GM23248 (cell line): ENCODE measurements at places on chromosomes 12 and 14. TPM values are rescaled to one million over a fixed set of nuclear protein-coding genes. Genes with fewer than 3 reads are reported as not detected.
A peak's percentile ranks its signal among the peaks of the same experiment; 100 is the strongest.

The DBX2 gene
- polyA plus RNA-seq: not detected in 2 replicates

DNA sequence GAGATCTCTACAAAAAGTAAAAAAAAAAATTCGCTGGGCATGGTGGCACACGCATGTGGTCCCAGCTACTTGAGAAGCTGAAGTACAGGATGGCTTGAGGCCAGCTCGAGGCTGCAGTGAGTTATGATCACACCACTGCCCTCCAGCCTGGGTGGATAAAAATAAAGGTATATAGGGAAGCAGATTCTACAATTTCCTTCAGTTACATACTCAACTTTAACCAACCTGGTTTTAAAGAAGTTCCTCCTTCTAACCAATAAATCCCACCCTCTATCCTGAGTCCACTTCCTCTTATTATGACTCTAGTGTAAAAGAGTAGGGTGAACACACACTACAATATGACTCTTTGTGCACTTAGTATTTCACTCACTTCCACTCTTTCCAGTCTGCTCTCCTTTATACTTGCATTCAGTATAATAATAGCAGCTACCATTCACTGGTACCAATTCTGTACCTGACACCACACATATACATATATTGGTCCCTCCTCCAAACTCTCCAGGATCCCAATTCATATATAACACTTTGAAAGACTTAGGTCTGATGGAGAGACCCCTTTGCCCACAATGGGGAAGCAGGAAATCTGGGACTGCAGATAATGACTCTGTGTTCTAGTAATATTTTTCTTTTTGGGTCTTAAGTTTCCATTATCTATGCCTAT is 2.3 kb downstream of the ARF3 start:
- DNase-seq: no peak

The KCNC2 gene
- polyA plus RNA-seq: not detected in 2 replicates

The RND1 gene
- 0.13 TPM in 1 of 2 replicates, not detected in the other for polyA plus RNA-seq

GRCh38 chr14:95162641-95163040 is 5.3 kb upstream of the DICER1 start:
- DNase-seq: no peak

The MYO1A gene
- polyA plus RNA-seq: not detected in 2 replicates

- DNase-seq: no peak
These were observed 205.3 kb downstream of the BTG1 start for GRCh38 chr12:91940322-91940721.

DNA sequence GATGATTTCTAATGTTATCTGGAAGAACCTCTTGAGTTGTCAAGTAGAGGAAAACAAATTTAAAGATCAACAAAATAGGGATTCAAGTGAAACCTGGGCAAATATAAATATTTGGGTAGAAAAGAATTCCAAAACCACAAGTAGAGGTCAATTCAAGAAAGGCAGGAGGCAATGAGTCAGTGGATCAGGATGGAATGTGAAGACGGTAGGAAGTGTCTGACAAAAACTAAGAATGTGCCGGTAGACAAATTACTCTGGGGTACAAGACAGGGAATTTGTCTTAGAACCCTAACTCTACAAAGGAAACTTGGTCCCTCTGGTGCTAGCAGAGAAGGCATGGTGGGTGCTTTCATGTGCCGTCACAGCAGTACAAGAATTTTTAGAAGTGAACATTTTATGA is 13.6 kb downstream of the ABCD2 start:
- no peak for DNase-seq

The TMEM132C gene
- polyA plus RNA-seq: not detected in 2 replicates

GRCh38 chr12:70255311-70255710 is 12.1 kb downstream of the CNOT2 start:
- DNase-seq: peak; percentile 64

GRCh38 chr14:61860294-61860918 is 98.2 kb downstream of the SNAPC1 start:
- DNase-seq: peak; percentile 64

- DNase-seq: no peak
These were observed 28.3 kb downstream of the PSMA6 start for GRCh38 chr14:35320472-35320871.

GRCh38 chr12:1171657-1172408 is 180.8 kb downstream of the ERC1 start:
- no peak for DNase-seq

The TAS2R7 gene
- not detected in 2 replicates for polyA plus RNA-seq

The PLEKHH1 gene
- 0.13 TPM in 1 of 2 replicates, not detected in the other for polyA plus RNA-seq

- DNase-seq: peak; percentile 92
These were observed 105.6 kb downstream of the SLC25A47 start for GRCh38 chr14:100428727-100429126.

The IFNG-AS1 gene
- polyA plus RNA-seq: not detected in 2 replicates

The SHMT2 gene
- polyA plus RNA-seq: 184 and 185 TPM in 2 replicates

The ABCC9 gene
- 12.7 and 14.2 TPM in 2 replicates for polyA plus RNA-seq

- DNase-seq: peak; percentile 97
These were observed 1.8 kb downstream of the IGFBP6 start for GRCh38 chr12:53099071-53099882.
